Left ventricle myocardium inferior (tissue), 1 donor: ENCODE measurements at places on chromosomes 4 and X.

DNA sequence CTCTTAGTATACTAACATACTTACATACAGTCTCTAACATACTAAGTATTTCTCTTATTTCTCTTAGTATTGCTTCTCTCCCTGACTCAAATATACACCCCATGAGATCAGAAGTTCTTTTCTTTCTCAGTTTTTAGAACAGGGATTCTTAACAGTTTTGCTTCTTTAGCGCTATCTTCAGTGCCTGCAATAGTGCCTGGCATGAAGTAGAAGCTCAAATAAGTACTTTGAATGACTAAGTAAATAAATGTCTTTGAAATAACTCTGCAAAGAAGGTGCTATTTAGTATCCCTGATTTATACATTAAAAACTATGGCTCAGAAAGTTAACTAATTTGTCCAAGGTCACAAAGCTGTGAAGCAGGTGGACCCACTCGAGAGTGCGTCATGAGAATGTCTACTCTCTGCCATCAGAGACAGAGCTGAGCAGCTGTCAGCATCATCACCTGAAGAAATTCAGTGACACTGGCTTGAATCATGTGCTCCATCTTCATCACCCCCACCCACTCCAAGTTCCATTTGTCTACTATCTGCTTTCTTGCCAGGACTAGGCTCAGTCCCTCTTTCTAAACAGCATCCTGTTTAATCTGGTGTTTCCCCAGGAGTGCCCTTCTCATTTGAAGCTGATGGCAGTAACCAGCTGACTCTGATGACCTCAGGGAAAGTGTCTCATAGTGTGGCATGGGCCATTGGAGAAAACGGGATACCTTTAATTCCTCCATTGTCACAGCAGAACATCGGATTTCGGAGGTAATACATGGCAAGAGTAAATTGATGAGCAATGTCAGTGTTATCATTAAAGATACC lies 83.1 kb downstream of the CC2D2A start:
- DNase-seq, result no peak

- DNase-seq, result no peak
These were observed 64.0 kb upstream of the RHOH start for GRCh38 chr4:40132816-40133215.

GRCh38 chrX:110242371-110242770 lies 75.5 kb downstream of the AMMECR1 start:
- no peak for DNase-seq

- no peak for DNase-seq
These were observed 11.5 kb upstream of the HMGB2 start for GRCh38 chr4:173345648-173346047.

- DNase-seq, result no peak
These were observed 78.8 kb upstream of the PACRGL start for GRCh38 chr4:20621476-20621875.

DNA sequence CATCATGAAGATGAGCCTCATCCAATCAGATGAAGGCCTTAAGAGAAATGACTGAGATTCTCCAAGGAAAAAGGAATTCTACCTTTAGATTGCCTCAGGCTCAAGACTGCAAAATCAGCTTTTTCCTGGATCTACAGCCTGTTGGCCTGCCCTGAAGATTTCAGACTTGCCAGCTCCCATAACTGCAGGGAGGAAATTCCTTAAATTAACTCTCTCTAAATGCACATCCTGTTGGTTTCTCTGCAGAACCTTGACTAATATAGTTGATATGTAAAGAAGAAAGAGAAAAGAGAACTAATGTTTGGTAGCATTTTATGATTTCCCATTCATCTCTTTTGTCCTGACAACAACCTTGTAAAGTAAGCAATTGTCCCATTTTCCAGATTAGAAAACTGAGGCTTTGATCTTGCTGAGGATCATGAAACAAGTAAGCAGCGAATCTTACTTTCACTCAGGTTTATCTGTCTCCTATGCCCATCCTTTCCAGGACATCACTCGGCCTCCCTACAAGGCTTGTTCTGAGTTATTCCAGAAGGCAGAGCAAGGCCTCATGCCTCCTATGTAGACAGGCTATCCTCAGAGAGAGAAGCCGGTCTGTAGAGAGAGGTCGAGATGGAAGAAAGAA lies 115.0 kb upstream of the LDB2 start:
- no peak for DNase-seq

GRCh38 chr4:164212714-164213113 lies 541.2 kb upstream of the SMIM31 start:
- no peak for DNase-seq

DNA sequence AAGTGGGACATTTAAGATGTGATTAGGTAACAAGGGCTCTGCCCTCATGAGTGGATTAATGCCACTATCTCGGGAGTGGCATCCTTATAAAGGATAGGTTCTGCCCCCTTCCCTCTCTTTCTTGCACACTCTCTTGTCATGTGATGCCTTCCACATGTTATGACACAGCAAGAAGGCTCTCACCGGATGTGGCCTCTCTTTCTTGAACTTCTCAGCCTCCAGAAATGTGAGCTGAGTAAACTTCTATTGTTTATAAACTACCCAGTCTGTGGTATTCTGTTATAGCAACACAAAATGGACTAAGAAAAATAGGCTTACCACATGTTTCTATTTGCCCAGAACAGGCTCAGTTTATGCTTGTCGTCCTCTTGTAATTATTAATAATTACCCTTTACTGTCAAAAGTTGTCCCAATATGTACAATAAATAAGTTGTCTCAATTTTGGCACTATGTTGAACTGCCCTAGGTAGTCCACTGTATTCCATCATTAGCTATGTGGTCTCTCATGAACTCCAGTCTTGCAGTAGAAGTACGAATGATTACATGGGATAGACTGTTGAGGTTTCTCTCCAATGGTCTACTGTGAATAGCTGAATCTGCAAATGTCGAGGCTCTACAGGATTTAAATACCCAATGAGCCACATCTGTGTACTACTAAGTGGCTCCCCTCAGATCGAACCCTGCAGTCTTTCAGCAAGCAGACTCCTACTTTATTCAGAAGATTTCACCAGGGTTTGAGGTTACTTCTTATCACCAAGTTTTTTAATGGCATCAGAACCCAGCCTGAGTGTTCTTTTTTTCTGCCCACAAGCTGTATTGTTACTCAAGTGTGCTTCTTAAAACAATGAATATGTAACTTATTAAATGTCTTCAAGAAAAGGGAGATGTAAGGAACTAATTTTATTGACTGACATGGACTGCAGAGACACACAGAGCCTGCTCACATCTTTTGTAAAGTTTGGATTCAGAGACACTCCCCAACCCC lies 102.0 kb upstream of the LEF1 start:
- DNase-seq, result no peak

DNA sequence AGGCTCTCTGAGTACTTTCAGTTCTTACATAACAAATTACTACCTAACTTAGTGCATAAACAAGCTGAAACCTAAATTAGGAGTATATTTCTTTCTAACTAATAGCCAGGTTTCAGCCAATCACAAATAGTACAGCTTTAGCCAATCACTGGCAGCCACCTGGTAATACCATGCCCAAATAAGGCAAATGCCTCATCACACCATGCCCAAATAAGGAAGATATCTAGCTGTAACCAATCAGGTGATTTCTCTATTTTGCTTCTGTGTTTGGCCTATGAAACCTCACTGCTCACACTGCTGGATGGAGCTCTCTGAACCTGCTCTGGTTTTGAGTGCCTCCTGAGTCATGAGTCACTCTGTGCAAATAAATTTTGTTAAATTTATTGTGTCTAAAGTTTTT lies 113.5 kb downstream of the DDIT4L start:
- no peak for DNase-seq

- no peak for DNase-seq
These were observed 132.8 kb downstream of the DTHD1 start for GRCh38 chr4:36414248-36414647.

- DNase-seq, result no peak
These were observed 79.4 kb downstream of the FAT1 start for GRCh38 chr4:186644311-186644638.

- no peak for DNase-seq
These were observed 146.3 kb downstream of the BRWD3 start for GRCh38 chrX:80663331-80663730.

DNA sequence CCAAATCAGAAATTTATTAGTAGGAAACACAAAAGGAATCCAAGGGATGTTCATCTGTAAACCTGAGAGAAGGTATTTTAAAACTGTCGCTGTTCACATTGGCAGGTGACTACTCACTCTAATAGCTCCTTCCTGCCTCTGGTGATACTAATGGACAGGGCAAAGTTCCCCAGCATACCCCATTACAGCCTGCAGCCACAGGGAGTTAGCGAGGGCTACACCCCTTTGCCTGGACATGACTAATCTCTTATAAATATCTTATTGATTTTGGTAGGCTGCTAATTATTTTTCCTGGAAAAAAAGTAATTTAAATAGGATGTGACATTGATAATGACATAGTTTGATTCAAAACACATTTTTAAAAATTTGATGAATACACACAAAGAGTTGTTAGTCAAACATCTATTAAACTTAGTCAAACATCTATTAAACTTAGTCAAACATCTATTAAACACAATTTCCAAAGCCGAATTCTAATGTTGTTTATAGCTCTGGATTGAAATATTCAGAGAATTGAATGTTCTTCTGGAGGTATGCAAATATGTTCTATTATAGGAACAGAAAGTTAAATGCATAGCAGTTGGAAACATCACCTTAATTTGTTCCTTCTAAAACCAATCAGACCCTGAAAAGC lies 83.0 kb upstream of the CBR4 start:
- no peak for DNase-seq

- no peak for DNase-seq
These were observed 504.5 kb upstream of the FRG1 start for GRCh38 chr4:189436207-189436606.

GRCh38 chrX:53442322-53442631 lies 8.1 kb upstream of the HSD17B10 start:
- no peak for DNase-seq

DNA sequence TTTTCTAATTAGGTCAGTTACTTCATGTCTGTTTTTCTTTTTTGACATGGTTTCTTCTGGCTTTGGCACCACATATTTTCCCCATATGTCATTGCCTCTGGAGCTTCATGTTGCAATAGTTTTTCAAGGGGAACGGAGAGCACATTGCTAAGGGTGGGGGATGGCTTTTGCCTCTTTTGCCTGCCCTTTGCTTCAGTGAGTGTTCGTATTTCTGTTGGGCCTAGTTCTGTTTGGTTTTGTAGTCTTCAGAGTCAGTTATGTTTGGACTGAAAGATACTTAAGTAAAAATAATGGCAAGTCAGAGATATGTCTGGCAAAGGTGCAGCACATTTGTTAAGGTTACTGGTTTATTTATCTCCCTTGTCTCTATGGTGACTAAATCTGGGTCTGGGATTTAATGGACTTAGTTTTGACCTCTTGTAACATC lies 29.1 kb downstream of the FHL1 start:
- no peak for DNase-seq

DNA sequence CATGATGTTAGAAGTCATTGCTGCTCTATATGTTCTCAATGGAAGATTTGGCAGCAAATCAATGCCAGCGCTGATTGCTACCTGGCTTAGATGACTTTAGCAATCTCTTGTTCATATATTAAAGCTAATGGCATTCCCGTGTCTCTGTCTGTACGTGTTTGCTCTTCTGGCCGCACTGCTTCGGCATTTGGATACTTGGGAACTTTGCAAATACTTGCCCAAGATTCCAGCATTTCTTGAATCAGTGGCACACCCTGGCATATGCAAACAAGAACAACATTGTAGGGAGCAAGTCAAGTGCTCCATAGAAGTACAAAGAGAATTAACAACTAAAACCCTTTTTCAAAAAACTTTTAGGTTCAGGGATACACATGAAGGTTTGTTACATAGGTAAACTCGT lies 128.9 kb upstream of the TMEM164 start:
- no peak for DNase-seq

DNA sequence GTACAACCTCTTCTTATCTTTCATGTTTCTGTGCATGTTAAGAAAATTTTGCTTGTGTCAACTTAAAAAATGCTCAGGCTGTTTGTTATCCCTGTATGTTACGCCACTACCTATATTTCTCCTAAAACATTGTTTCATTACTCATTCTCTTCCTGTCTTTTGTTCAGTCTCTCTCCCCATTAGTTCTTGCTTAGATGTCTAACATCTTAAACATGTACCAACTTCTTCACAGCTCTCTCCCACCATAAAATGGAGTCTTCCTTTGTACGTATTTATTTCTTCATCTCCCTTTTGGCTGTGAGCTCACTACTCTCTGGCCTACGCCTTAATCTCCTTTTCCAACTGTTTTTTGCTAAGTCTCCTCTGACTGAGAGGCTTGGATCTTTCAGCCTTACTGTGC lies 36.4 kb downstream of the PCDH7 start:
- DNase-seq, result no peak

GRCh38 chr4:114040319-114041116 lies 61.1 kb upstream of the ARSJ start:
- DNase-seq, result no peak

- no peak for DNase-seq
These were observed 1229.5 kb upstream of the AGA start for GRCh38 chr4:178671766-178672165.

DNA sequence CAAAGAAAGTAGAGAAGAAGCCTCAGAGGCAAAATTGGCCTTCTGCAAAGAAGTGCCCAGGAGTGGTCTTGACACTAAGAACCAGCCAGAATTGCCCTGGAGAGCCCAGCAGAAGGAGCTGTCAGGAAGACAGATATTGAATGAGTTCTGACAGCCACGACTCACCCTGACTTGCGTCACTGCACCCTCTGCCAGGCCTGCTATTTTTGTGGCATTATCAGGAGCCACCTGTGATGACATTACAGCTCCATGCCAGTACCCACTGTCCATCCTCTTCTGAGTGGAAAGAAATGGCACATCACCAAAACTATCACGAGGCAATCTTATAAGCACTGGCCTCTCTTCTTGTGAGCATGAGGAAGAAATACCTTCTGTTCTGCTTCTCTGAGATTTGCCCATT lies 67.7 kb downstream of the SMIM20 start:
- DNase-seq, result peak; percentile 62

DNA sequence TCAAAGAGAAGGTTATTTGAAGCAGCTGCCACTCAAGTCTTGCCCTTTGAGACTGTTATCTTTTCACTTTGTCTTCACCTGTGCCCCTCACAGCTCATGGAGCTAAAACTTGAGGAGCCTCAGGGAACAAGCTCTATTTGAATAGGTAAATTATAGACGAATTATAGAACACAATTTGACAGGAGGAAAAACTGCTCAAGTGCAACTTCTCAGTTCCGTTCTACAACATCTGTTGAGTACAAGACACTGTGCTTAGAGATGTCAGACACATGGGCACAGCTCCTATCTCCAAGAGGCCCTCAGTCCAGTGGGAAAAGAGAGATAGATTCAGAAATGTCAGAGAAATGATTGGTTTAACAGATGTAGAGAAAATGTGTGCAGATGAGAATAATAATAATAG lies 5.1 kb downstream of the PPP1R2C start:
- no peak for DNase-seq

DNA sequence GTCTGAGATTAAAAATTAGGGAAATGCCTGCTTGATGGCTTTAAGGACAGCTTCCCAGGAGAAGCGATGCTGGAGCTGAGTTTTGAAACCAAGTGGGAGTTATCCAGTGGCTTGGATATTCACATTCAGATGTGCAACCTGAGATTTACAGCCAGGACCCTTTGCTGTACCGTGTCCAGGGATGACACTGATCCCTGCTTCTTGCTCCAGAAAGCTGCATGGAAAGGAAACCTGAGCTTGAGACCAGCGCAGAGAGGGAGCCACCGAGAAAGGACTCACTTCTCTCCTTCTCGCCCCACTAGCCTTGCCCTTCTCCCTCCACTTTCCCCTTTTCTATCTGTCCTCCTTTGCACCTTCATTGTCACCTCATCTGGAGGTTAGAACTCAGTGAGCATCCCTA lies 254.5 kb upstream of the PPARGC1A start:
- DNase-seq, result no peak

GRCh38 chr4:15755321-15756155 lies 22.6 kb upstream of the CD38 start:
- DNase-seq, result no peak

GRCh38 chrX:72121383-72121782 lies 10.3 kb downstream of the RTL5 start:
- DNase-seq, result peak; percentile 60
